Psoas muscle (tissue), 8 donors: ENCODE measurements at places on chromosomes 7 and 10. TPM values are rescaled to one million over a fixed set of nuclear protein-coding genes. Genes with fewer than 3 reads are reported as not detected.

DNA sequence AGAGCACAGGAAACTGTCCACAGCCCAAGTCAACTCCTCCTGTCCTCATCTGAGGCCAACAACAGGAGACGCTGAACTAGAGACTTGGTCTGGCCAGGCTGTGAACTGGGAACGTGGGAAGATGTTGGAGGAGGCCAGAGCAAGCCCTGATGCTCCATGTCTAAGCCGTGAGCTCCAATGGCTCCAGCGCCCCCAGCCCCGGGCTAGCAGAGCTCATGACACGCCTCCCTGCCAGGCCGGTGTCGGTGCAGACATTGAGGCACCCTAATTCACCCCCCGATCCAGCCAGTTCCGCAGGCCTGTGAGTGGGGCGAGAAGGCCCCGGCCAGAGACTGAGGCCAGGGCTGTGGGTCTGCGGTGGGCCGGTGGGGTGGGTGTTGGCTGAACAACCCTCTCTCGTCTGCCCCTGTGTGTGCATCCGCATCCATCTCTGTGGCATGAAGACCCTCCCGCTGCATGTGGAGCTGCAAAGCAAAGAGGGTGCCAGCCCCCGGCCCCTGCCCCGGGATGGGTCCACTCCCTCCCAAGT, 109.3 kb upstream of the MACROH2A2 start:
- no peaks in the 10 kb centered on the region for H3K4me1 ChIP-seq
- no peaks in the 10 kb centered on the region for H3K27me3 ChIP-seq
- H3K27ac ChIP-seq, result no peak overlapping the region
- H3K36me3 ChIP-seq, result no peaks in the 10 kb centered on the region
- DNase-seq, result no peak

Gene WDFY4
- 0.96 TPM for total RNA-seq

Gene MACC1
- 0.04 TPM for total RNA-seq

DNA sequence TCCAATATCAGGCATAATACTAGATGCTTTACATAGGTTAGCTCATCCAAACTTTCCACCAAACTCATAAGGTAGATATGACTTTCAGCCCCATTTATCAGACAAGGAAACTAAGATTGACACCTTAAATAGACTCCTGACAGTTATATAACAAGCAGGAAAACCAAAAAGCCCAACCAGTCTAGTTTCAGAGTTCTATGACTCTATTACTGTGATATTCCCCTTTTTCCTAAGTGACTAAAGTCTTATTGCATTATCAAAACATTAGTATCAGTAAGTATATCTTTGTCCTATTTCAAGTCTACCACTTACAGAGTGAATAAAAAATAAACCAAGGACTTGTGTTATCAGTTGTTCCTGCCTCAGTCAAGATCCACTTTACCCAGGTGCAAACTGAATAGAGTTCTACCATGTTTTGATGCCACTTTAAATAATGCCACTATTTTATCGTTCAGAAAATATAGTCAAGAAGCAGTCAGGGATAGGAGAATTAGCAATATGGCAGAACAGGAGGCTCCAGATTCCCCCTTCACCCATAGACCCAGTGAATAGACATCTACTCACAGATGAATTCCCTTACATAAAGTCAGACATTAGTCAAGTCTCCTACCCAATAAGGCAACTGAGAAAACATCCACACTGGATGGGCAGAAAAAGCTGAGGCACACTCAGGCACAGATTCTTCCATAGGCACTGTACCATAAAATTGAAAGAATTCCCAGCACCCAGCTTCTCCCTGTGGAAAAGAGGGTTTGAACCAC, 74.1 kb downstream of the CRPPA start:
- DNase-seq, result no peak
- no peak overlapping the region for H3K4me3 ChIP-seq
- no peak overlapping the region for H3K27ac ChIP-seq
- no peaks in the 10 kb centered on the region for H3K36me3 ChIP-seq
- no peaks in the 10 kb centered on the region for H3K27me3 ChIP-seq

- no peaks in the 10 kb centered on the region for H3K36me3 ChIP-seq
- H3K4me3 ChIP-seq, result no peak overlapping the region
- no peaks in the 10 kb centered on the region for H3K4me1 ChIP-seq
- H3K27me3 ChIP-seq, result no peaks in the 10 kb centered on the region
Observed at GRCh38 chr7:54183055-54183454, 359.1 kb upstream of the VSTM2A start.

DNA sequence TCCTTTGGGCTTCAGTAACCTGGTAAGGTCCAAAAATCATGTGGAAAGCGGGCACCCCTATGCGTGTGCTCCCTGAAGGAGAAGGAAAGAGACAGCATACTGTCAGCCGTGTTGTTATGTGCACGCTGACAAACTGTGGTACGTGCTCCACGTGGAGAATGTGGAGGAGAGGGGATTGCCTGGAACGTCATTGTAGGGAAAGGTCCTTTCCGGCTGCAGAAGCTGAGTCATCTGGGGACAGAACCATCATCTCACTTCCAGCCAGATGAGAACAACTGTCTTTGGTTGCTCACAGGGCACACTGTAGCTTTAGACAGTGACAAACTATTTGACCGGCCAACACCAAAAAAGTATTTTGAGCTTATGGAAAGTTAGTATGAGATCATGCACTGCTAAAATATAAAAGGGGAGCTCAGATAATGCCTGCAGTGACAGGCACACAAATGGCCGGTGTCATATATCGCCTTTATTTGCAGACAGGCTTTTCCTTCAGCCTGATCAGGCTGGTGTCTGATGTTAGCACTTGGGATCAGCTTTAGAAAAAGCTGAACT, 38.8 kb upstream of the GRB10 start:
- DNase-seq, result no peak
- H3K4me3 ChIP-seq, result no peak overlapping the region
- no peaks in the 10 kb centered on the region for H3K36me3 ChIP-seq
- H3K4me1 ChIP-seq, result no peaks in the 10 kb centered on the region
- H3K27me3 ChIP-seq, result no peaks in the 10 kb centered on the region

DNA sequence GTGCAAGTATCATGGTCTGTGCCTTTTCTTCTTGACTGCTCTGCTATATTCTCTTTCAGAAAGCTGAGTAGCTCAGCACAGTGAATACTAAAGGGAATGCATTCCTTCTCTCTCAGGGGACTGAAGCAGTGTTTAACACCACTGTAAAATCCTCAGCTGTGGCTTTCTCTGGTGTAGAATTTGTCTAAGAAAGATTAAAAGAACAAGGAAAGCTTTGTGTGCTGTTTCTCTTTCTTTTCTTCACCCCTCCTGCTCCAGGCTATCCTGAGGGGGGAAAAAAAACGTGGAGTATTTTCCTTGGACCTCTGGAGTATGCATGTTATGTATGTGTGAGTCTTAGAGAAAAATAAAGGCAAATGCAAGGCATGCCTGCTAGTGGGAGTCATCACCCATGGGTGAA, 383.9 kb downstream of the AUTS2 start:
- no peak overlapping the region for H3K27ac ChIP-seq
- no peaks in the 10 kb centered on the region for H3K4me1 ChIP-seq
- no peaks in the 10 kb centered on the region for H3K36me3 ChIP-seq
- H3K27me3 ChIP-seq, result no peaks in the 10 kb centered on the region

DNA sequence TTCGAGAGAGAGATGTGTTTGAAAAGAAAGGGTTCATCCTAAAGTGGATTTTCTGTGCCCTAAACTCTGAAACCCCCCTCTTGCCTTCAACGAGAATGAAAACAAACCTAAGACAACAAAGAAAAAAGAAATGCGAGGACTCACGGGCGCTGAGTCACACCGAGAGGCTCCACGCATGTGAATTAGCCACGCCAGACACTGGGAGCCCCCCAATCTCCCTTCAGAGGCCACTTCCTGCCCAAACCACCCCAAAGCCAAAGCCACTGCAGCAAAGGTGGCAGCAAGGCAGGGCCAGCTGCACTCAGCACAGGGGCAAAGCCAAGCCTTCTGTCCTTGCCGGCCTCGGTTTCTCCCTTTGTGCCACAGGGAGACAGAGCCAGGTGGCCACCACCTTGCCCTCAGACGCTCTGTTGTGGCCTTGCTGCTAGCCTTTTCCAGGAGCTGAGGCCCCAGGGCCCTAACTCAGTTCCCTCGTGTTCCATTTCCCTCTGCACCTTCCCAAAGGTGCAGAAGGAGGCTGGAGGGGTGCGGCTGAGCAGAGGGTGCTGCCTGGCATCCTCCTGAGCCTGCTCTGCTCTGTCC, 93.3 kb downstream of the FAM53B start:
- no peak for DNase-seq
- H3K27me3 ChIP-seq, result no peaks in the 10 kb centered on the region
- H3K4me1 ChIP-seq, result peaks cover 79% of the 10 kb centered on the region

- no peak overlapping the region for H3K4me3 ChIP-seq
- H3K4me1 ChIP-seq, result peaks cover 94% of the 10 kb centered on the region
- peak overlapping the region; percentile 73 for H3K27ac ChIP-seq
- no peak for DNase-seq
Observed at GRCh38 chr10:62075912-62076311, 174.4 kb downstream of the ARID5B start.

- H3K4me3 ChIP-seq, result no peak overlapping the region
- H3K27me3 ChIP-seq, result no peaks in the 10 kb centered on the region
- no peak for DNase-seq
- H3K4me1 ChIP-seq, result peaks cover 7% of the 10 kb centered on the region
Observed at GRCh38 chr7:47844311-47844710, 104.0 kb downstream of the PKD1L1 start.

DNA sequence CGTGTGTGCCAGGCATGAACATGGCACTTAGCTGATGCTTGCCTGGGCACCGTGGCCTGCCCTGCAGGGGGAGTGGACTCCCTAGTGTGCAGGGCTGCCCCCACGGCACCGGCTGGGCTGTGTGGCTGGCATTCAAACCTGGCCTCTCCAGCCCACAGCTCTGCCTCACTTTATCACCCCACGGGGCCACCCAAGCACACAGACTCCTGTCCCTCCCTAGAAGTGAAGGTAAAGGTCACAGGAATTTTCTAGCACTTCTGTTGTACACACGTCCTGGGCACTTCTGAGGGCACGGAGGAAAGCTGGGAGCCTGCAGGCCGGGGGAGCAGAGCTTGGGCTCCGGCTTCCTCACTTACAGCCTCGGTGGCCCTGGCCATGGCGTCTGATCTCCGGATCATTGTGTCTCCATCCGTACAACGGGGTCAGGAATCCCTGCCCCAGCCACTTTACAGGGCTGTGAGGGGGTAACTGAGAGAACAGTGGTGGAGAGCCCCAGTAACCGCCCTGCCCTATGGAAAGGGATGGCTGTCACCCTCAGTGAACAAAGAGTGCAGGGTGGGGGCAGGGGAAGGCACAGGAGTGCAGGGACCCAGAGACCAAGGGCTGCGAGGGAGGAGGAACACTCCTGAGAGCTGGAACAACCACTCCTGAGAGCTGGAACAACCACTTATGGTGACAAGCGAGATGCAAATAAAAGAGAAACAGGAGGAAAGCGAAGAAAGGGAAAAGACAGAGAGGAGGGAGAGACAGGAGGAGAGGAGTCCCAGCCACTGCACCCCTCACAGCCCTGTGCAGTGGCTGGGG, 3.9 kb upstream of the PYROXD2 start:
- DNase-seq, result no peak
- no peaks in the 10 kb centered on the region for H3K27me3 ChIP-seq
- H3K27ac ChIP-seq, result no peak overlapping the region

GRCh38 chr7:94760446-94761100, 104.6 kb upstream of the SGCE start:
- H3K27ac ChIP-seq, result no peak overlapping the region
- H3K4me1 ChIP-seq, result no peaks in the 10 kb centered on the region

DNA sequence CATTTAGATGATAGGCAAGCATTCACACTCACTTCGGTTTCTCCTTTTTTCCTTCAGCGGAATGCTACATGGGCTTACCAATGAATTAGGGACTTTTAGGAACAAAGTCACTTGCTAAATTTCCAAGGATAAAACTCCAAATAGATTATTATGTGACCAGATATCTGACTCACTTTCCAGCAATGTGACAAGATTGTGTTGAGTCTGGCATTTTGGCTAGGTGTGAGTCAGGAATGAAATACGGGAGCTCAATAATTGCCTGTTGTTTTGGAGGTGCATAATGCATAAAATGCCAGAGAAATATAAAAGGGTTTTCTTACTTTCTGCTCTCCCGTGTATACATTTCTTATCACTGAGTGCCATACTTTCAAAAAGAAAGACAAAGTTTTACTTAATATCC, 721.1 kb downstream of the KCNMA1 start:
- H3K27ac ChIP-seq, result no peak overlapping the region
- no peaks in the 10 kb centered on the region for H3K36me3 ChIP-seq
- no peak overlapping the region for H3K4me3 ChIP-seq
- no peaks in the 10 kb centered on the region for H3K4me1 ChIP-seq
- DNase-seq, result no peak

Gene VWDE
- not detected for total RNA-seq

- no peaks in the 10 kb centered on the region for H3K4me1 ChIP-seq
- H3K27me3 ChIP-seq, result no peaks in the 10 kb centered on the region
- no peaks in the 10 kb centered on the region for H3K36me3 ChIP-seq
- H3K4me3 ChIP-seq, result no peak overlapping the region
Observed at GRCh38 chr10:65430979-65431378, 1494.9 kb upstream of the LRRTM3 start.

GRCh38 chr7:39183796-39184195, 206.1 kb downstream of the POU6F2 start:
- no peak overlapping the region for H3K4me3 ChIP-seq
- H3K36me3 ChIP-seq, result no peaks in the 10 kb centered on the region
- no peaks in the 10 kb centered on the region for H3K27me3 ChIP-seq
